ENCODE measurements at places on chromosomes 6 and 20. TPM values are rescaled to one million over a fixed set of nuclear protein-coding genes. Genes with fewer than 3 reads are reported as not detected.

Gene RNF217
- polyA plus RNA-seq, result 2.2 TPM

Gene PSMB9
- 330 TPM for polyA plus RNA-seq

Gene MUC21
- not detected for polyA plus RNA-seq

Gene FLRT3
- polyA plus RNA-seq, result not detected

Gene TRIM10
- not detected for polyA plus RNA-seq

Gene MOG
- polyA plus RNA-seq, result not detected

DNA sequence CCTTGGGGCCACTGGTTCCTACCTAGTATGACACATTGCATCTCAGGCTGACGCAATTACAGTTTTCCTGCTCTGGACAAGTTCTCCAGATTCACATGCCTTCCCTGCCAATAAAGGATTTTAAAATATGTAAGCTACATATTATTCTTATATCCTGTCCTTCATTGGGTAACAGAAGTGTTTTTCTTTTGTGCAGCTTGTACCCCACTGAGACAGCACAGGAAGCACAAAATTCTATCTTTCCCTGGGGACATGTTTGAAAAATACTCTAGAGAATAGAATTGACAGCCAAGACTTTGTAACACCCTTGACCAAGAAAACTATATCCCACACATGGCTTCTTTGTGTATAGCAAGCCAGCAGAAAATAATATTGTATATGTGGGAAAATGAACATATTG, 456.8 kb downstream of the MAFB start:
- no peak for DNase-seq

DNA sequence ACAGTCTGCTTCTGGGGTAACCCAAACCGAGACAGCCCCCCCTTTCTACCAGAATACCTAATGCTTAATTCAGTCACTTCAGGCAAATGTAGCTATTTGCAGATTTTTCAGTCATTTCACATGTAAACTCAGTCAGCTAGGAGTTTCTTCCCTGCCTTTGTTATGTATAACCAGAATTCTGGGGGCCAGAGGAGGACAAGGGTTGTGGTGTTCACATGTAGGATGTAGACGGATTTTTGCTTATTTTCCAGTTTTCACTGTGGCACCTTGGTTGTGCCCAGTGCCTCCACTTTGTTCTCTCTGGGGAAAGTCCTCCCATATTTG, 51.1 kb downstream of the PROKR2 start:
- DNase-seq, result no peak

- DNase-seq, result no peak
These were observed 307.7 kb downstream of the MMUT start for GRCh38 chr6:49155316-49155715.

DNA sequence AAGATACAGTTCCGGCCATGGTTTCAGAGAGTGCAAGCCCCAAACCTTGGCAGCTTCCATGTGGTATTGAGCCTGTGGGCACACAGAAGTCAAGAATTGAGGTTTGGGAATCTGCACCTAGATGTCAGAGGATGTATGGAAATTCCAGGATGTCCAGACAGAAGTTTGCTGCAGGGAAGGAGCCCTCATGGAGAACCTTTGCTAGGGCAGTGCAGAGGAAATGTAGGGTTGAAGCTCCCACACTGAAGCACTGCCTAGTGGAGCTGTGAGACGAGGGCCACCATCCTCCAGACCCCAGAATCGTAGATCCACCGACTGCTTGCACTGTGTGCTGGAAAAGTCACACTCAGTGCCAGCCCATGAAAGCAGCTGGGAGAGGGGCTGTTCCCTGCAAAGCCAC, 267.5 kb downstream of the OGFRL1 start:
- DNase-seq, result no peak

DNA sequence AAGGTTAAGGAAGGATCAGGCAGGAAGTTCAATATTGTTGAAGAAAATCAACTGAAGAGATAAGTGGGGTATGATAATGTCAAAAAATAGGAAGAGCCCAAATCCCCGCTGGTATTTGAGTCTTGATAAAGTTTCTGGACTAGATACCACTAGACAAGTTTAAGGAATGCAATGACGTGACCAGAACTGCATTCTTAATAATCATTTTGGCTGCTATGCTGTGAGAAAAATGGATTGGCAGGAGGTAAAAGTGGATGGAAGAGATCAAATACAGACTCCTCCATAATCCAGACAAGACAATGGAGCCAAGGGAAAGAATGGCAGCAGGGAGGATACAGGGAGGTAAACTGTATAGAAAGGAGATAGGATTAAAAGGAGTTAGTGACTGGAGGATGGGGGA, 128.2 kb downstream of the COL12A1 start:
- DNase-seq, result no peak
